ENCODE measurements at places on chromosomes 3 and 15. TPM values are rescaled to one million over a fixed set of nuclear protein-coding genes. Genes with fewer than 3 reads are reported as not detected.

Gene CRTAP
- 282 TPM for total RNA-seq

Gene VILL
- 0.07 TPM for total RNA-seq

Gene IVD
- total RNA-seq = 13.6 TPM

Gene LRRC34
- total RNA-seq = not detected

Gene CCR8
- not detected for total RNA-seq
